ENCODE measurements at places on chromosomes 11 and 22. TPM values are rescaled to one million over a fixed set of nuclear protein-coding genes. Genes with fewer than 3 reads are reported as not detected.

BCO2 gene
- 18.7 TPM for polyA plus RNA-seq

SUSD2 gene
- not detected for polyA plus RNA-seq

ZNF280B gene
- polyA plus RNA-seq: 8.9 TPM

OR2D2 gene
- polyA plus RNA-seq: not detected

SLC36A4 gene
- polyA plus RNA-seq: 13.9 TPM

CD151 gene
- 6.6 TPM for polyA plus RNA-seq

OOSP3 gene
- not detected for polyA plus RNA-seq

Data from Purkinje cell (primary cell).